ENCODE measurements at places on chromosomes 3 and 15.

DNA sequence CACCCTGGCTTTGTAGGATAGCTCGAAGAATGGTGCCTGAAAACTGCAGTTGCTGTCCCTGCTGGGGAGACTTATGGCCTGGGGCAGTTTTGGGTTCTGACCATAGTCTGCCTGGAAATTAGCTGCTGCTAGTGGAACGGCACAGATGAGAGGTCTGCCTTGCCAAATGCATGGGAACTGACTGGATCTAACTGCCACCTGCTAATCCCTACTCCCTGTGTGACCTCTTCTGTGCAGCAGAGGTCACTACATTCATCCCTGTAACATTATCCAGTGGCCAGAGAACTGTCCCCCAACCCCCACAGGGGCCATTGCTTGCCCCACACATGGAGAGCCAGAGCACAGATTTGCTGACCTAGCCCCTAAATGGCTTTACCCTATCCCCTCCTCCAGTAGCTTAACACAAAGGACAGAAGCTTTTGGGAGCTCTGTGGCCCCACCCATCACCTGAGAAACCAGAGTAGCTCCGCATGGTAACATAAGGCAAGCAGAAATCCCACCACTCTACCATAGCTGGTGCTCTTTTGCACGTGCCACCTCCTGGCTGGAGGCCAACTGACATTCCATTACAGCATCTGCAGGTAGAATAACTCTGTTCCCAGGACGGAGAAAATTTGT lies 840.0 kb downstream of the EPHA3 start:
- DNase-seq: no peak

- peak; percentile 39 for DNase-seq
These were observed 82.6 kb downstream of the CEMIP start for GRCh38 chr15:80861731-80862170.

GRCh38 chr3:137097386-137097785 lies 139.6 kb downstream of the IL20RB start:
- DNase-seq: no peak

GRCh38 chr3:167808910-167809309 lies 73.4 kb downstream of the SERPINI1 start:
- DNase-seq: no peak

DNA sequence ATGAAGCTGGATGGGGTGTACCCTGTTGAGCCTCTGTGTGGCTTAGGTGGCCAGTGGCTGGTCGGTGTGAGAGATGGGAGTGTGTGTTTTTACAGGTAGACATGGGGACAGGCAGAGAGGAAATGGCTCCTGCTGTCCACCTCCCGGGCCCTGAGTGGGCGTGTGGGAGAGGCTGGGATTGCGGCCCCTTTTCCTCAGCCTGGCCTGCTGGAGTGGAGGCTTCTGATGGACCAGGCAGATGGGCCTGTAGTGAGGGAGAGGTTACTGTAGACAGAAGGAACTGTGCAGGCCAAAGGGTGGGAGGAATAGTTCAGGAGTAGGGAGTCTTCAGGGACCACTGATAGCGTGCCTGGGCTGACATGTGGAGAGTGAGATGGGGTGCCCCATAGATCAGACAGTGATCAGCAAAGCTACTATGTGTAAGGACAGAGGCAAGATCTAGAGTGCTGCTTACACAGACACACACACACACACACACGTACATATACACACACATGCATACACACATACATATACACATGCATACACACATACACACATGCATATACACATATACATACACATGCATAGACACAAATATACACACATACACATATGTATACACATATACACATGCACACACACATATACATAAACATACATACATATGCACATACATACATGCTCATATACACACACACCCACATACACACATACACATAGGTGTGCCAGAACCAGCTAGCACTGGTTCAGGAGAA lies 26.4 kb downstream of the ACAA1 start:
- no peak for DNase-seq

DNA sequence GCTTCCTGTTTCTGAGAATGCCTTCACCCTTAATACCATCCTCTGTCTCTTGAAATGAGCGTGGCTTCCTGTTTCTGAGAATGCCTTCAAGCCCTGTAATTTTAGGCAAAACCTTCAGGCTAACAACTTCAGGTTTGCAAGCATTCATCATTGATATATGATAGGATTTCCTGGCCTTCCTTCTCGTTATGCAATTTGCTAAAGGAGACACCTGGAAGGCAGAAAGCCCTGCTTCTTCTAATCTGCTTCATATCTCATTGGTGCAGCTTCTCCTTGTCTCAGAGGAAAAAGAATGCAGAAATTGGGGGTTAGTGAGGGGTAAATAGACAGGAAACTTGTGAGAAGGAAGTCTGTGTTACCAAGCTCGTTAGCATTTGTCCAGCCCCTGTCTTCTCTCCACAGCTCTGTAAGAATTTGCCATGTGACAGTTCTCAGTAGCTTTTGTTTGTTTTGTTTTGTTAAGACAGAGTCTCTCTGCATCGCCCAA lies 7.3 kb downstream of the ARL6IP5 start:
- DNase-seq: no peak

DNA sequence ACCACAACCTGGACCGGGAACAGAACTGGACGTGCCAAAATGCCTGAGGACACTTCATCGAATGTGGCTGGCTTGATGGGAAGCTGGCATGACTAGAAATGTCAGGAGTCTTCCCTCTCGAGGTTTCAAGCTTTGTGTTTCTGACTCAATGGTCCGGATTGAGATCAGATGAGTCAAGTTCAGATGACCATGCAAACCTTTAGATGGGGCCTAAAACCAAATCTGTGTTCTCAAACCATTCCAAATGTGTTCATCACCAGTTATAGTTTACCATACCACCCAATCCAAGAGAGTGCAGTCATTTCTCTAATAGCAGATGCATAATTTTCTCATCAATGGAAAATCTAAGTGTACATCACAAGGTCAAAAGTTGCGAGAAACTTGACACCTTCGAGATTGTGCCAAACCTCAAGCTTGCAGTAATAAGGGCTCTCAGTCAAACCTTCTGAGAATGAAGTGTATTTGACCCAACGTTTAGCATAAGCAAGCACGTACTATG lies 369.1 kb downstream of the RORA start:
- DNase-seq: peak; percentile 55

GRCh38 chr15:73965094-73965757 lies 26.9 kb downstream of the STOML1 start:
- DNase-seq: no peak

DNA sequence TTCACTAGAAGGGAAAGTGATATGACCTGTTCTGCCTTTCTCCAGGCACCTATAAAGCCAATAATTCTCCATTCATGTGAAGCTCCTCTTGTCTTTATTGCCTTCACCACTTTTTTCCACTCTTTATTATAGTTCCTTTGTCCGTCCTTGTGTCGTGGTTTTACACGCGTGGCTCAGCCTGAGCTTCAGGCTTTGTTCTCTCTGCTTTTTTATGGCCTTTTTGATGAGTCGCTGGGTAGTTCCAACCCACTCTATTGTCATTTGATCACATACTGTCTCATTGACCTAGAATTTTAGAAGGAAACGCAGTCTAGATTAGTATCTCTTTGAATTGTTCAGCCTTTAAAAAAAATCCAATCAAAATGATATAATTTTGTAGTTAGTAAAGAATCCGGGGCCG lies 403.2 kb downstream of the PTPRG start:
- DNase-seq: peak; percentile 61

- peak; percentile 81 for DNase-seq
These were observed 125.8 kb upstream of the GALNT15 start for GRCh38 chr3:16048435-16049318.
